ENCODE measurements at places on chromosomes 1 and 21. TPM values are rescaled to one million over a fixed set of nuclear protein-coding genes. Genes with fewer than 3 reads are reported as not detected.

Gene CSTB
- 87.1 TPM for total RNA-seq

Gene C1orf115
- 5.6 TPM for total RNA-seq

Gene CLEC20A
- not detected for total RNA-seq

Gene GCSAML
- not detected for total RNA-seq

Gene KLF17
- total RNA-seq, result 0.64 TPM
